Epithelial cell of prostate (primary cell): ENCODE measurements at places on chromosomes 6 and 20.

DNA sequence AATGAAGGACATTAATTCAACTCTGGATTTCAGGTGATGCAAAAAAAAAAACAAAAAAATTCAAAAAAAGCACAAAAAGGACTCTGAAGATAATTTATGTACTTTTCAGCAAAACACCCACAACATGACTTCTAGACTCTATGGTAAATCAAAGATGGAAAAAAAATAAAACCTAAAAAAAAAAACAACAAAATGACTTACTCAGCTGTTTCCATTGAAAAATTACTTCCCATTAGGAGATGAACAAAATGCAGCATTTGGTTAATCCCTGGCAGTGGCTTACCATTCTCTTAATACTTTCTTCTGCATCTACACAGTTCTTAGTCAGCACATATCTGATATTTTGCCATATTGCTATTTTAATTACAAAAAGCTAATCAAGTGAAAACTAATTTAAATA is 572.6 kb downstream of the PRKN start:
- DNase-seq: no peak

- DNase-seq: peak; percentile 68
These were observed 100.6 kb downstream of the MAP3K4 start for GRCh38 chr6:161091972-161092701.

DNA sequence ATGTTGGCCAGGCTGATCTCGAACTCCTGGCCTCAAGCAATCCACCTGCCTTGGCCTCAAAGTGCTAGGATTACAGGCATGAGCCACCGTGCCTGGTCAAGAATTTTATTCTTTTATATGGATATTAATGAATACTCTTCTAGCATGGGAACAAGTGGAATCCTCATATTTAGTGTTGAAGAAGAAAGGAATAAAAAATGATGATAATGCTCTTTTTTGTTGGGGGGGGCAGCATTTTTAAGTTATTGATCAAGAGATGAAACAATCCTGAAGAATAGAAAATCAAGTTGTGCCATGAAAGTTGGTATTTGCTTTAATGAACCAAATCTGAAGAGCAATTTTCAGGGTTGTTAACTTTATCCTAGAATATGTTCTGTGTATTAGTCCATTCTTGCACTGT is 6.7 kb upstream of the DNAAF9 start:
- no peak for DNase-seq

GRCh38 chr6:16137451-16137801 is 8.5 kb downstream of the MYLIP start:
- no peak for DNase-seq

DNA sequence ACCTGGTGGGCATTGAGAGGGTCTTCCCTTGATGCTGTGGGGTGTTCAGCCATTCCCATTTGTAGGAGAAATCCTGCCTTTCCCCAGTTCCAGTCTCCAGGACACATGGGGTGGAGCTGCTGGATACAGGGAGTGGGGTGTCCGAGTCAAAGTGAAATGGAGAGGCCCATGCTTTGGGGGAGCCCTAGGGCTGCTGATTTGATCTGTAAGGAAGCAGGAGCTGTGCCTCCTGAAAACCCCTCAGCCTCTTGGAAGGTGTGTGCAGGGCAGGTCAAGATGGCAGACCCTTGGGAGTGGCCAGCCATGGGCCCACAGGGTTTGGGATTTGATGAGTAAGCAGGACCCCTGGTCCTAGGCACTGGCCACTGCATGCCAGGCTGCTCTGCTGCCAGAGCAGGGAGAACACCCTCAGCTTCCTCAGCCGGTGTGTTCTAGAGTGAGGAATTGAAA is 82.0 kb downstream of the SERAC1 start:
- DNase-seq: no peak

- no peak for DNase-seq
These were observed 83.5 kb downstream of the TTLL2 start for GRCh38 chr6:167408235-167408869.

GRCh38 chr6:158064725-158065251 is 83.1 kb downstream of the SYNJ2 start:
- DNase-seq: no peak

DNA sequence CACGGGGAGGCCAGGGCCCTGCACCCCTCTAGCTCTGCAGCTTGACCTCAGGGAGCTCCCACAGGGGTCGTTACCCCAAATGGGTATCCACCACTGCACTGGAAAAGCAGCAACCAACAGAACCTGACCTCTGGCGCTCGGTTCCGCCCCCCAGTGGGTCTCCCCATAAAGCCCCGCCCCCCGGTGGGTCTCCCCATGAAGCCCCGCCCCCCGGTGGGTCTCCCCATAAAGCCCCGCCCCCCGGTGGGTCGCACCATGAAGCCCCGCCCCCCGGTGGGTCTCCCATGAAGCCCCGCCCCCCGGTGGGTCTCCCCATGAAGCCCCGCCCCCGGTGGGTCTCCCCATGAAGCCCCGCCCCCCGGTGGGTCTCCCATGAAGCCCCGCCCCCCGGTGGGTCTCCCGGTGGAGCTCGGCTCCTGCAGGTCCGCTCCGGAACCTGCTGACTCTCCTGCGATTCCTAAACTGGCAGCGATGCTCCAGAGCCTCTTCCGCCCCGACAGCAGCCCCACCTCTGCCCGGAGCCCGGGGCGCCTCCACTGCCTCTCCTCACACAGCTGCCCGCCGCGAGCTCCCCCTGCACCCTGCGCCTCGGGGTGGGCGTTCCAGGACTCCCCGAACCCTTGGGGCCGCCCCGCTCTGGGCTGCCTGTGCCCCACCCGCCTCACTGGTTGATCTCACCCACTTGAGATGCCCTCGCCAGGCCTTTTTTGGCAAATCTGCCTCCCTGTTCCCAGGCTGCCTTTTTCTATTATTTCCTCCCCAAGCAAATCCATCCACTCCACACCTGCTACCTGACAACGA is 12.1 kb downstream of the SLC2A4RG start:
- no peak for DNase-seq

DNA sequence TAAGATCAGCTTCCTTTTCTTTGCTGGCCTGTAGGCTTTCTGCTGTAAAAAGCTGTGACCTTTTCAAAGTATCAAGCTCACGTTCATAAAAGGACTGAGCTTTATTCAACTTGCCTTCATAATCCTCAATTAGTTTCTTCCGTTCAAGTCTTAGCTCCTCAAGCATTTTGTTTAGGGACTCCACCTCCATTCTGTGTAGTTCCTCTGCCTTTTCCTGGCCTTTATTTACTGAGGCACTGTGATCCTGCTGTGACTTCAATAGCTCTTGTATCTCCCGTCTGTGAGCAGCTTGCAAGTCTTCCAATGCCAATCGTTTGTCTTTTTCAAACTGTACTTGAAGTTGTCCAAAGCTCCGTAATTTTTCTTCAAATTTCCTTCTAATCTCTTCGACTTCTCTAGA is 54.4 kb downstream of the FAM184A start:
- no peak for DNase-seq

- no peak for DNase-seq
These were observed 3.8 kb downstream of the DDR1 start for GRCh38 chr6:30887901-30888815.

- DNase-seq: peak; percentile 22
These were observed 220.0 kb downstream of the QKI start for GRCh38 chr6:163634211-163635171.

- no peak for DNase-seq
These were observed 39.5 kb downstream of the AHI1 start for GRCh38 chr6:135458051-135458450.

DNA sequence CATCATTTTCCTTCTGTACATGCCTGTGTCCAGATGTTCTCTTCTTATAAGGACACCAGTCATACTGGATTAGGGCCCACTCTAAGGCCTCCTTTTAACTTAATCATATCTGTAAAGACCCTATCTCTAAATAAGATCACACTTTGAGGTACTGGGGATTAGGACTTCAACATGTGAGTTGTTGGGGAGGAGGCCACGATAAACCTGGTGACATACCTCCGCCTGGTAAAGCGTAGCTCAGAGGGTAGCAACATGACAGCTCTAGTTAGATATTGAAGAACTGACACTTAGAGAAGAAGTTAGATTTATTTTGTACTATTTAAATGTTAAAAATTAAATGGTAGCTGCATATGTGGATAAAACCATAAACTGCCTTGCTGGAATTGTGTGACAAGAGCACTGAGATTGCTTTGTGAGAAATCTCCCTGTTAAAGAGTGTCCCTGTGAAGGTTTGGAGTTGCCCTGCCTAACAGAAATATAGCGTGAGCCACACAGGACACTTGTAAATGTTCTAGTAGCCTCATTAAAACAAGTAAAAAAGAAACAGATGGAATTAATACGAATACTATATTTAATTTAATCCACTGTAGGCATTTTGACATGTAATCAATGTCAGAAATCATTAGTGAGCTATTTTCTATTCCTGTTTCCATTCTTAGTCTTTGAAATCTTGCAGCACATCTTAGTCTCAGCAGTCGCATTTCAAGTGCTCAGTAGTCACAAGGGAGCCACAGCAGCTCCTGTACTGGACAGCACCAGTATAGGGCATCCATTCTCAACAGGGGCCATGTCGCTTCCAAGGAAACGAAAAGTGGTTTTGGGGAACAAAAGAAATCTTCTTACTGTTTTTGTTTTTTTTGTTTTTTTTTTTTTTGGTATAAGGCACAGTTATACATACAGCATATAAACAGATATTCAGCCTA is 13.4 kb downstream of the PLCB1 start:
- DNase-seq: no peak

GRCh38 chr6:139990026-139990686 is 615.7 kb upstream of the CITED2 start:
- DNase-seq: no peak

DNA sequence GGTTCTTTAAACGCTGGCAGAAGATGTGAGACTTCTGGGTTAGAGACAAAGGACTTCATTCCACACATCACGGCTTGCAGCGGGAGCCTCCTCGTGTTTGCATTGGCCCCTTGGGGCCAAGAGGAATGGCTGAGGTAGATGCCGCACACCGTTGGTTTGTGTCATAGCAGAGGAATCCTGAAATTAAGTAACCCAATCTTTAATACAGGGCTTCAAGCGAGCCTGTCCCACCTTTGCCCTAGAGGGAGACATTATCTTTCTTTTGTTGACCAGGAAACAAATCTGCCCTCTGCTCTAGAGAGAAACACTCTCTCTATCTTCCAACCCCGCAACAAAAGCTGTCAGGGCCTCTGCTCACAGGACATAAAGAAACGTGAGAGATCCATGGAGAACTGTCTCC is 277.5 kb upstream of the ZFP64 start:
- no peak for DNase-seq

DNA sequence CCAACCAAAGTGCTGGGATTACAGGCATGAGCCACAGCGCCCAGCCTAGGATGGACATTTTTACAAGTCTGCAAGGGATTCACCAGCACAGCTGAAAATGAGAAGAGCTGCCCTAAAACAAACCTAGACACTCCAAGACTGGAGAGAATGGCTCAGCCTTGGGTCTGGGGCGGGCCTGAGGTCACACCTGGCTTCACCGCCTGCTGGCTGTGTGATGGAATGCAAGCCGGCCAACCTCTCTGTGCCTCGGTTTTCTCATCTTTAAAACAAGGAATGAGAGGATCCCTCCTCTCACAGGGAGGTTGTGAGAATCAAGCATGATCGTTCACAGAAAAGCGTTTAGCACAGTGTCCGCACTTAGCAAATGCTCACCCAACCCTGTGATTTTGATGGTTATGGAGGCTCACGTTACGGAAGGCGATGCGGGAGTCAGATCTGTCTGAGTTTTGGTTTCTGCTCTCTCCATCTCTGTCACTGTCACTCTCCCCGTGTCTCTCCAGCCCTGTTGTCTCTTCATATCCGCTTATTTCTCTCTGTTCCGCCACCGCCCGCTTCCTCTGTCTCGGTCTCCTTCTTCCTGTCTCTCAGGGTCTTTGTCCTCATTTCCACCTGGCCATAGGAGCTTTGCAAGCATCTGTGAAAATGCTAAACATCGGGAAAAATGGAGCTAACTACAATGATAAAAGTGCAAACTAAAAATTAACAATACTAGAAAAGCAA is 47.6 kb downstream of the CEBPB start:
- no peak for DNase-seq

DNA sequence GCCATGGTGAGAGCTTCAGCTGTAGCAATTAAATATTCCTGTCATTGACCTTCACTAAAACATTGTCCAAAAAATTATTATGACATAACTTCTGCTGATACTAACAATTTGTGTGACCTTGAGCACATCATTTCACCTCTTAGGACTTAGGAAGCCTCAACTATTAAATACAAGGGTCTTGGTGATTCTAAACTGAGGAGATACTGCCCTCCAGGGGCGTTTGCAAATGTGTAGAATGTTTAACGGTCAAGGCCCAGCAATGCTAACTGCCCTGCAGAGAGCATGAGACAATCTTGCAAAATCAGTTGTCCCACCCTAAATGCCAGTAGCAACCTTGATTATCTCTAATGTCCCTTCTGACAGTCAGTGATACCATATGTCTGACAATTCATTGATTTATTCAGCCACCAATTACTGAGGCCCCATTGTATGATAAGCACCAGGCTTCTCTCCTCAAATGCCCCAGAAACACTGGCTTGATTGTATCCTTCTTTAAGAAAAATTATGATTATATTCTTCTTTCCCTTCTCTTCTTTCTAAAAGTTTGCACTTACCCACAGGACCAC is 284.1 kb upstream of the PLN start:
- DNase-seq: no peak

- no peak for DNase-seq
These were observed 464.4 kb upstream of the CHD6 start for GRCh38 chr20:42082611-42083010.

- no peak for DNase-seq
These were observed 138.9 kb downstream of the SLC22A3 start for GRCh38 chr6:160487116-160487515.

DNA sequence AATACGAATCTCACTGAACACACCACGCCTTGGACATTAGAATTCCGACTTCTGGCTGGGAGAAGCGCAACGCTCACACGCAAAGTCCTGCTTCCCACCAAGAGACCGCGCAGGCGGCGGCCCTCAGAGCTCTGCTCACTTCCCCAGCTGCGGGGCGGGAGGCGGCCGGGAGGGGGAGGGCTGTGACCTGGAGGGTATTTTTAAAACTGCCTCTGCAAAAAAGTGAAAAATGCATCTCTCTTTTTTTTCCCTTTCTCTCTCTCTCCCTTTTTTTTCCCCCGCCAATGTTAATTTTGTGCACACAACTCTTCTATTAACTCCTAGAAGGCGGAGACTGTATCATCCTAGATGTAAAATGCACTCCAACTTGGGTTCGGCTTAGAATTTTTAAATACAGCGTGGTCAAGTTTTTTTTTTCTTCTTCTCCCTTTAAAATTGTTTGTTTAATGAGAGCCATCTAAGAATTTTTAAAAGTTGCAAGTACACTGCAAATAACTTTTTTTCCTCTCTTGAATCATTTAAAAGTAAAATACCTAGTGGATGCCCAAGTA is 66.4 kb downstream of the STX11 start:
- no peak for DNase-seq
